ENCODE measurements at places on chromosomes 12 and 14. TPM values are rescaled to one million over a fixed set of nuclear protein-coding genes. Genes with fewer than 3 reads are reported as not detected.

Gene LETMD1
- 153 TPM for polyA plus RNA-seq

GRCh38 chr12:117059156-117059555 lies 40.1 kb downstream of the TESC start:
- no peak for DNase-seq

- DNase-seq = no peak
Observed at GRCh38 chr14:72560331-72560730, 333.6 kb downstream of the DPF3 start.

Gene SCNN1A
- 80.1 TPM for polyA plus RNA-seq

Gene FSCB
- polyA plus RNA-seq = not detected

DNA sequence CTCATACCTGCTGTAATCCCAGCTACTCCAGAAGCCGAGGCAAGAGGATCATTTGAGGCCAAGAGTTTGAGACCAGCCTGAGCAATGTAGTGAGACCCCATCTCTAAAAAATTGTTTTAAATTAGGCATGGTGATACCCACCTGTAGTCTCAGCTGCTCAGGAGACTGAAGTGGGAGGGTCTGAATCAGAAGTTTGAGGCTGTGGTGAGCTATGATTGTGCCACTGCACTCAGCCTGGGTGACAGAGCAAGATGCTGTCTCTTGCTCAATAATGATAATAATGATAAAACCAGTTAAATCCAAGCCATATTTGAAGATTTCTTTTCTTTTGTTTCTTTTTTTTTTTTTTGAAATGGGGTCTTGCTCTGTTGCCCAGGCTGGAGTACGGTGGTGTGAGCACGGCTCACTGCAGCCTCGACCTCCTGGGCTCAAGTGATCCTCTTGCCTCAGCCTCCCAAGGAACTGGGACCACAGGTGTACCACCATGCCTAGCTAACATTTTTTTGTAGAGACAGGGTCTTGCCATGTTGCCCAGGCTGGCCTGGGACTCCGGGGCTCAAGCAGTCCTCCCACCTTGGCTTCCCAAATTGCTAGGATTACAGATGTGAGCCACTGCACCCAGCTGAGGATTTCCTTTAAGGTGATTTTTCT lies 12.8 kb downstream of the PSMA6 start:
- DNase-seq = no peak

- DNase-seq = no peak
Observed at GRCh38 chr14:106459971-106460730, 933.8 kb downstream of the TMEM121 start.

- no peak for DNase-seq
Observed at GRCh38 chr12:110696283-110696682, 7.4 kb upstream of the HVCN1 start.

GRCh38 chr12:8563356-8563755 lies 22.7 kb upstream of the CLEC4E start:
- no peak for DNase-seq

GRCh38 chr12:132525833-132526455 lies 36.0 kb downstream of the FBRSL1 start:
- no peak for DNase-seq

- peak; percentile 25 for DNase-seq
Observed at GRCh38 chr12:25655702-25656101, 102.6 kb upstream of the LMNTD1 start.

DNA sequence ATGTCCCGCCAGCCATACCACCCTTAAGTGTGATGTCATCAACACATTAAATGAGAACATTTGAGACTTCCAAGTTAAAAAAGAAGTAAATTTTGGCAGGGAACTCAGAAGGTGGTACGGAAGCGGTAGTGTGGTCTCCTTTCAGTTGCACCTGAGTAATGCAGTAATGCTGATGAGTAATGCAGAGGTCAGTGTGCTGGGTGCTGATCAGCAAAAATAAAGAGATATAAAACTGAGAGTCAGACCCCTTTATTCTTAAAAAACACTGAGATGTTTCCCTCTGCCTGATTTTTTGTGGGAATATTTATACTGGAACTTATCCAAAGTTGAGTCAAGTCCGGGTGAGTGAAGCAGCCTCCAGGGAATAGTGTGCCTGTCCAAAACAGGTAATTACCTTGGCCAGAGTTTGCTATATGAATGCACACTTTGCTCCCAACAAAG lies 370.6 kb upstream of the PRICKLE1 start:
- DNase-seq = no peak

- no peak for DNase-seq
Observed at GRCh38 chr12:89878950-89879349, 170.3 kb upstream of the ATP2B1 start.

GRCh38 chr12:130617219-130617618 lies 98.9 kb downstream of the RIMBP2 start:
- no peak for DNase-seq

GRCh38 chr14:57302883-57303282 lies 34.1 kb downstream of the AP5M1 start:
- DNase-seq = no peak

DNA sequence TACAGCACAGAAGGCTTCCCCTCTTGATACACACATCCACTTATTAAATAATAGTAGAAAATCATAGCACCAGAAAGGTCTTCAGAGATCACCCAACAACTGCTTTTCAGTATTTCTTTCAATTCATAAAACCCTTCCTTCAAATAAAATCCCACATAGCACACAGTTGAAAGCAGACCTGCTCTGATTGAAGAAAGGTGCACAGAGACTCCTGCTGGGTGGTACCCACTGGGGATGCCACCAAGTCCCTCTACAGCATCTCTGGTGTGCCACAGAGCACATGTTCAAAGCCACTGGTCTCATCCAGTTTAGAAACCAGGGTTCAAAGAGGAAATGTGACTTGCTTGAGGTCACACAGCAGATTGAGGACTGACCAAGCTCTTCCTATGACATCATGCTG lies 427.5 kb downstream of the BCL11B start:
- no peak for DNase-seq

DNA sequence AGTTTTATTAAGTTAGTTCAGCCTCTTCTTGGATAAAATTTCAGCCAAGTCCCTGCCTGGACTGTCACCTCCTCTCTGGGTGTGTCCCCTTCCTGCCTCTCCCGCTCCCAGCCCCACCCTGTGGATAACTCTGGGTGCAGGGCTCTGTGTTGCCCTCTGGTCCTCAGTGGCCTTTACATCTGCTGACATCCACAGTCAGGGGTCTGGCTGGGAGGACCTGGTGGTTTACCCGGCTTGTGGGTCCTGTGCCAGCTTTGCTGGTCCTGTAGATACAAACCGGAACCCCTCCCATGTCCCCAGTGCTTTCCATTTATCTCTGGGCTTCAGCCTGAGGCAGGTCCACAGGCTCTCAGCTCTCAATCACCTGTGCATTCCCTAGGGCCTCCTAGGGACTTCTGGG lies 28.9 kb upstream of the PLEKHG3 start:
- DNase-seq = no peak

Gene EXOC3L4
- polyA plus RNA-seq = 3.0 TPM

Gene TAS2R42
- polyA plus RNA-seq = not detected

GRCh38 chr12:130522244-130522834 lies 184.7 kb downstream of the PIWIL1 start:
- no peak for DNase-seq

GRCh38 chr14:96264853-96265252 lies 8.8 kb downstream of the BDKRB1 start:
- DNase-seq = no peak

Gene TSPAN8
- polyA plus RNA-seq = 26.7 TPM

DNA sequence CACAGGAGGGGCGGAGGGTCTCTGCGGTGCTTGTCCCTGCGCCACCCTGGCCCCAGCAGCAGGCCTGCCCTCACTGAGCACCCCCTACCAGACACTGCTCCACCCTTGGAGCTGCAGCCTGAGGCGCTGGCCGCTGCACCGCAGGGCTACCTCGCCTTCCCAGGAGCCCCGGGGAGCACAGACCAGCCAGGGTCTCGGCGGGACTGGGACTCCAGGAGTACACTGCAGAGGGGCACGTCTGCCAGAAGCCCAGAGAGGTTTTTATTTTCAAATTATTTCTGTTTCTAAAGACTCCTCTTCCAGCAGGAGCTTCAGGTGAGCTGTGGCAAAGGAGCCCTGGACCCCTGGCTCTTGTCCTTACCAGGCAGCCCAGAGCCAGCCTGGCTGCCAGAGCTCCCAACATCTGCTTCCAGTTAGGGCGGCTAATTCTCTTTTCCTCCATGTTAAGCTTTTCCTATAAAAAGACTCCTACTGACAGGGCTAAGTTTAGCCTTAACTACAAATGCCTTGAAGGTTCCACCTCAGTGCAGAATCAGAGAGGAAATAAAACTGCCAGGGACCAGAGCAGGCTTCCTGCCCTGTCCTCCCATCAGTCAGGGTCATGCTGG lies 26.4 kb downstream of the DEGS2 start:
- DNase-seq = no peak

Gene PPM1A
- 85.2 TPM for polyA plus RNA-seq

GRCh38 chr14:92644171-92644969 lies 104.1 kb downstream of the LGMN start:
- no peak for DNase-seq

GRCh38 chr14:65501328-65501727 lies 88.8 kb downstream of the FUT8 start:
- no peak for DNase-seq

GRCh38 chr12:64225626-64226025 lies 3.5 kb upstream of the KICS2 start:
- DNase-seq = no peak

Gene AQP2
- polyA plus RNA-seq = 50.4 TPM

DNA sequence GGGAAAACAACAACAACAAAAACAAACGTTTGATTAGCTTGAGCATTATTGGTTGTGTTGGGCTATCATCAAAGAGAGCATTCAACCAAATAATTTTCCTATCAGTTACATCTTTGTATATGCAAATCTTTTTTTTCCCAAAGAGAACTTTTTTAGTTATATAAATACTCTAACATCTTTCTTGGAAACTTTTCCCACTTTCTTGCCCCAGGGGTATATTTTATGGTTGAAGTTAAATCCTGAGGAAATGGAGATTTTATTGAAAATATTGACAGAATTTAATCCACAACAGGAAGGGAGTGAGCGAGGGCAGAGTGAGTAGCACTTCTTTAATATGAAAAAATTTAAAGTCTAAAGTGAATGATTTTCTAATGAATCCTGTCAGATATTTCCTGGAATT lies 120.9 kb upstream of the NPAS3 start:
- DNase-seq = no peak

- no peak for DNase-seq
Observed at GRCh38 chr14:63705561-63706070, 22.2 kb downstream of the SGPP1 start.

DNA sequence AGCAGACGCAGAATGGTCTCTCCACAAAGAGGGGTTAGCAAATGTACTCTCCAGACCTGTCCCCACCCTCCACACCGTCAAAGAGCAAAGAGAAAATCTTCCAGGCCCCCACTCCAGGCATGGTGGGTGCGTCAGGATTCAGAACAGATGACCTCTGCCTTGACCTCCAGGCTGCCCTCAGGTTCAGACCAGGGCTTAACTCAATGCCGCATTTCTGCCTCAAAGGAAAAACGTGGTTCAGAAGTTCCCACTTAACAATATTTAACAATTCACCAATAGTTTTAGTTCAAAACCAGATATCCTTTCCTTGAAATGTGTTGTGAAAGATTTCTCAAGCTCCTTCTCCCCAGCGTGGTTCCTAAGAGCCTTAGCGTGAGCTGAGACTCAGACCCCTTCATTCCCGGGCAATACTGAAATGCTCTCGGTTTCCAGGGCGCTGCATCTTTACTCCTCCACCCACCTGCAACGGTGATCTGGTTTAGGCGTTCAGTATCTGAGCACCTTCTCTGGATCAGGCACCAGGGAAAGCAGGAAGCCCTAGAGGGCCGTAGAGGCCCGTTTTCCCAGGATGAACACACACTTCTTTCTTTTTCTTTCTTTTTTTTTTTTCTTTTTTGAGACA lies 22.9 kb downstream of the HSP90AA1 start:
- no peak for DNase-seq

GRCh38 chr12:120539303-120539702 lies 5.1 kb downstream of the RNF10 start:
- no peak for DNase-seq

Gene AKT1
- 96.9 TPM for polyA plus RNA-seq

- peak; percentile 93 for DNase-seq
Observed at GRCh38 chr14:64504897-64505794, 576 bp downstream of the ZBTB1 start.

- peak; percentile 12 for DNase-seq
Observed at GRCh38 chr14:66507181-66507721, 696 bp upstream of the GPHN start.

Gene IQSEC3
- 10.8 TPM for polyA plus RNA-seq

DNA sequence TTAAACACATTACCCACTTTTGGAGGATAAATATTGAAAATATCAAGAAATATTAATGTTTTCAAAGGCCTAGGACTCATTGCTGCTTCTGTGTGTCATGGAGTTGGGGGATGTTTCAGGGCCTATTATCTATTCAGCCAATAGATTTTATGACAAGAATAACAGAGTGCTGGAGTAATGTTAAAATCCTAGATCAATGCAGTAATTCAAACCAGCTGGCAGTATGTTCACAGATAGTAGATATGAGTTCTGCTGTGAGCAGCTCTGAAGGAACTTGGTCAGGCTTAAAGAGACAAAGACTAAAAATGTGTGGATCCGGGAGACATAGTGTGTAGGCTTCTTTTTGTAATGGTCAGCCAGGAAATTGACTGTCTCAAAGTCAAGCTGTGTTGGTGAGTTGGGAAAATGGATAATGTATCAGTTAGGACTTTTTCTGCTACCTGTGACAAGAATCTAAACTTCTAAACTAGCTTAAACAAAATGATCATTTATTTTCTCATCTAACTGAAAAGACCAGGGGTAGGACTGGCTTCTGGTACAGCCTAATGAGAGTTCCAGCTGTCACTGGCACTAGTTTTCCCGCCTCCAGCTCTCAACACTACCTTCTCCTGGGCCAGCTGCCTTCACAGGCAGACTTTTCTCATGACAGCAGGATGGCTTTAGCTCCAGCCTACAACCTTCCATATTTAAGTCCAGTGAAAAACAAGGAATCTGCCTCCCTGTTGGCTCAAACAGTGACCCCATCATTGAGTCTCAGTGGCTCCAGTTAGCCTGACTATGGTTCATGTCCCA lies 16.3 kb upstream of the POLR3B start:
- no peak for DNase-seq

DNA sequence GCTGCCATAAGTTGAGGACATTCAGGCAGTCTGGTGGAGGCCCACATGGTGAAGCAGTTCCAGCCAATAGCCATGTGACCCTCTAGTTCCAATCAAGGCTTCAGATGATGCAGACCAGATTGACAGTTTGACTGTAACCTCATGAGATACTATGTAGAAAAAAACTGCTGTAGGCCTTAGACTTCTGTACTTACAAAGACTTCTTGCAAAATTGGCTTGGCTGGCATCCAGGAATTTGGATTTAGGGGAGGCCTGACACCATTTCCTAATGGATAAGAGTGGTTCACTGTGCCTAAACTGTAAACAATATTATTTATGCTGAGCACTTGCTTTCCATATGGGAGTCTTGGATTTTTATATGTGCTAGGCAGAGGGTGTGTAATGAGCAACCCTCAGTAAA lies 76.4 kb downstream of the RGS6 start:
- DNase-seq = no peak
